ENCODE measurements at places on chromosomes 1 and 21.

DNA sequence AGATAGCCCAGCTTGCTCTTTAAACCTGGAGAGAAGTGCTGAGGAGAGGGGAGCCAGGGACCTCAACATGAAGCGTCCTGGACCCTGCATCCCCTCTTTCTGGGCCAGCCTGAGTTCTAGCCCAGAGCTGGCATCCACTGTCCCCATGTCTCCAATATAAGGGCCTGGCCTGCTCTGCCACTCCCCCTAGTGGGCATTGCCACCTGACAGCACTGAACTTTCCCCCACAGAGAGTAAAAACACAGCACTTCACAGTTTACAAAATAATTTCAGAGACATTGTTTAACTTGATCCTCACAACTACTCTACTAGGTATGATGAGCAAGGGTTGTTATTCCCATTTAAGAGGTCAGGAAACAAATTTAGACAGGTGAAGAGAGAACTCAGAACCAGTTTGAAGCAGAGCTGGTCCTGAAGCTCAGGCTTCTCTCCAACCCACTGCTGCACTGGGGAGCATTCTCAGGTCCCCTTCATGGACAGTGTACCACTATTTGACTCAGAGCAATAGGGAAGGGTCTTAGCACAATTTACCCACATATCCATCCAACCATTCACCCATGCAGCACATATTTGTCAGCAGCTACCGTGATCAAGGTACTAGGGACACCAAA is 151.2 kb downstream of the DMRTA2 start:
- no peak for DNase-seq

DNA sequence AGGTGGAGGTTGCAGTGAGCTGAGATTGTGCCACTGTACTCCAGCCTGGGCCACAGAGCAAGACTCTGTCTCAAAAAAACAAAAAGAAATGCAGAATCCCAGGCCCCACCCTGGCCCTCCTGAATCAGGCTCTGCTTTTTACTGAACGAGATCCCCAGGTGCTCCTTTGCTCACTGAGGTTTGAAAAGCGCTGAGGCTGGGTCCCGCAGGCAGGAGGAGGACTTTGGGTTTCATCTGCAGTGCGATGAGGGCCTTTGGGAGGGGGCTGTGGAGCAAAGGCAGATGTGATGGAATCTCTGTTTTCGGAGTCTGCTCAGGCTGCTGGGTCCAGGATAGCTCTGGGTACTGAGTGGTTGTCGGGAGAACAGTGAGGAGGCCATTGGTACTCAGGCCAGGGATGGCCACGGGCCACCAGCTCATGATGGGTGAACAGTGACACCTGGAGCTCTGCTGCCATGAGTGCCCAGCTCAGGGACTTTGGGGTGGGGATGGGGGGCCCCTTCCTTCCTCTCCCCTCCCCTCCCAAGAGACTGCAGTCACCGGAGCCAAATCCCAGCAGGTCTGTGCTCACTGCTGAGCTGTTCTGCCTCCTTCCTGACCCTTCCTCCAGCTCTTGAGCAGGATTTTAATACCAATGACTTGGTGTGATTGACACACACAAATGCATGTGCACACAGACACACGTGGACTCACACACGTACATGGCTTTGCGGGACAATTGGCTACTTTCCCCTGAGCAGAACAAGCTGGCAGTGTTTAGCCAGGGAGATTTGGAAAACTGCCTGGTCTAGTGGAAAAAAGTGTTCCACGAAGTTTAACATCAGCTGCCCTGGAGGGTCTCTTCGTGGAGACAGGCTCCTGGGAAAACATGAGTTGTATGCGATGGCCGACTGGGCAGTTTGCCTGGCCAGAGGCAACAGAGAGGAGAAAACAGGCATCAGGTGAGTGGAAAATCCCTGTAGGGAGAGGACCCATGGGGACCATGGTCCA is 3.6 kb upstream of the DHRS3 start:
- no peak for DNase-seq

- DNase-seq = no peak
Measured at GRCh38 chr1:55056632-55056992, 17.3 kb downstream of the PCSK9 start.

DNA sequence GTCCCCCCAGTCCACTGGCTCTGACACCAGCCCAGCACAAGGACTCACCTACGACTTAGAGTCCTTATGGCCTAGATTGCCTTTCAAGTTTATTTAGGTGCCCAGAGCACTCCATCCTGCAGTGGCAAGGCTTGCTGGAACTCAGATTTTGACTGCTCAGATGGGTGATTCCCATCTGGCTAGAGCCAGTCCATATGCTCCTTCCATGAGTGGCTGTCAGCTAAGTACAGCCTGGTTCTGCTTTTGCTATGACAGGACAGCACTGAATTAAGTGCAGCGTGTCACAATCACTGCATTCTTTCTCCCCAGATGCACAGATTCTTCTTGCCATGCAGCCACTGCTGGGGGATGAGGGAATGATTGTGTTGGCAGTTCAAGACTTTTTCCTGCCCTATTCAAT is 43.8 kb downstream of the GPR52 start:
- DNase-seq = no peak

- DNase-seq = no peak
Measured at GRCh38 chr1:30034627-30035521, 688.5 kb downstream of the MATN1 start.

DNA sequence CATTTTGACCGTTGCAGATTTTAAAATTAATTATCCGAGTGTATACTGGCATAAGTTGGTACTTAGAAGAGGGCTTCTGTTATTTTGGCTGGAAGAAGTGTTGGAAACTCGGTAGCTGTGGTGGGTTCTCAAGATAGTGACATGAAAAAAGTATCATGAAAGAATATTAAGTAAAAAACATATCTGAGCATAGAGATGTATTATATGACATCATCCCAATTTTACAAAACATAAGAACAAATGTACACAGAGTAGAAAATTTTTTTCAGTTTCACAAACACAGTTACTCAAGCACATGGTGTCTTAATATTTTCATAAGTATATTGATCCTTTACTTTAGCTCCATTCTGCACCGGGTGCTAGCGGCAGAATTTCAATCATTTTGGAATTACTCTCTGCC is 684 bp downstream of the IFI16 start:
- no peak for DNase-seq

DNA sequence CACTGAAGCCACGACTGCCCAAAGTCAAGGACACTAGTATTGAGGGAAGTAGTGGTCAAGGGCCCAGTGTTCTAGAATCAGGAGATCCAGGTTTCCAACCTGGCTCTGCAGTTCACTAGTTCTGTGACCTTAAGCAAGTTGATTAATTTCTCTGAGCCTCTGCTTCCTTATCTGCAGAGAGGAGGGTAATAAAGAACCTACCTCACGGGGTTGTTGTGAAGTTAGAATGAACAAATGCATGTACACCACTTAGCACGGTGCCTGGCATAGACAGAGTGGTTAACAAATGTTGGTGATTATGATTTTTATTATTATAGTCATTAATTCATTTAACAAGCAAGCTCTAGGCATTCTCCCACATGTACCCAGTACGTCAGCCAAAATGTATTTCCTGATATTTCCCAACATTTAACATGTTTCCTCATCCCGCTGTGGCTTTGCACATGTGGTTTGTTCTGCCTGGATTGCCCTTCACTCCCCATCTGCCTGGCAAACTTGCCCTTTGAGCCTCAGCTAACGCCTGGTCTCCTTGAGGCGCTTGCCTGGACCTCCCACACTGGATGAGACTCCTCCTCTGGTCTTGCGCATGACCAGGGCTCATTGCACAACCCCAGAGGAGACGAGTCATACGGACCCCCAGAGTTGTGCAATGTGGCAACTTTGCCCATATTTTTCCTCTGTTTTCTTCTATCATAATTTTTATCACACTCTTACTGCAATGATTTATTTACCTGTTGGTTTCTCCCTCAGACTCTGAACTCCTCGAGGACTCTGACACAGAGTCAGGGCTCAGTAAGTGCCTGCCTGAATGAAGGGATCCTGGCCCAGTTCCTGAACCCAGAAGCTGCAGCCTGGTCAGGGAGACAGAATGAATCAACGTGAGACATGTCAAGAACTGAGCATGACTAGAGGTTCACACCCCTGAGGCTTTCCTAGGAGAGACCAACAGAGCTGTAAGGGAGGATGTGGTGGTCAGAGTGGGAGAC is 20.7 kb upstream of the MFSD2A start:
- no peak for DNase-seq

All from CD4-positive, CD25-positive, alpha-beta regulatory T cell (primary cell).